ENCODE measurements at places on chromosomes 4 and X.

- DNase-seq: no peak
Observed at GRCh38 chr4:161894014-161894413, 269.8 kb downstream of the FSTL5 start.

- no peak for DNase-seq
Observed at GRCh38 chrX:16876696-16877095, 6.5 kb upstream of the RBBP7 start.

- no peak for DNase-seq
Observed at GRCh38 chr4:73705056-73705432, 35.3 kb upstream of the CXCL8 start.

DNA sequence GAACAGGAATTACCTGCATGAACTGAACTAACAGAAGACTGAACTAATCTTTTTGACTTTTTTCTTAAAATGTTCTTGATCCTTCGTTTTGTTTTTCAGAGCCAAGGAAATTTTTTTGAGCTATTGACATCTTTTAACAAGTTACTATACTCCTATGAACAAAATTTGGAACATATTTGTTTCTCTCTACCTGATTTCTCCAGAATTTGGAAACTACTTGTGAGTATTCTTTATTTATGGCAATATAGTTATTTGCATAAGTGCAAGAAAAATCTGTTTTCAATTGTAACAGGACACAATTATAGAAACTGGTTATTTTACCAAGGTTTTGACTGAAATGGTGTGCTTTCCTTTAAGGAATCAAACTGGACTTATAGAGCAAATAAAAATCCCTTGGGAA, 89.5 kb upstream of the HPGD start:
- DNase-seq: no peak

DNA sequence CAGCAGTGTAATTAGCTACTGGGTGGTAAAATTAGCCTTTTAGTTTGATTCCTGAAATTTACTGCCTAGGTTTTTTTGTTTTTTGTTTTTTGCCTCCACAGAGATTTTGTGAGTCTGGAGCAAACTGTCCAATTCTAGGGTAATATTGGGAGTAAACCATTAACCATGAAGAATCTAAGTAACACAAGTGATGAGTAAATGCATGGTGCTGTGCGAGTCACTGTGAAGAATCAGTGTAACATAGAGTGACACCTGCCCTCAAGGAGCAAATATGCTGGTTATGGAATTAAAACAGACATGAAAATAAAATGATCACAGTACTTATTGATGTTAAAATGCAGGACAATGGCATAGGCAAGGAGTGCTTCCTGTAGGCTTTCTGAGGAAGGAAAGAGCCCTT, 60.1 kb downstream of the LRP2BP start:
- DNase-seq: no peak

GRCh38 chr4:6137027-6137746, 63.2 kb downstream of the JAKMIP1 start:
- no peak for DNase-seq

DNA sequence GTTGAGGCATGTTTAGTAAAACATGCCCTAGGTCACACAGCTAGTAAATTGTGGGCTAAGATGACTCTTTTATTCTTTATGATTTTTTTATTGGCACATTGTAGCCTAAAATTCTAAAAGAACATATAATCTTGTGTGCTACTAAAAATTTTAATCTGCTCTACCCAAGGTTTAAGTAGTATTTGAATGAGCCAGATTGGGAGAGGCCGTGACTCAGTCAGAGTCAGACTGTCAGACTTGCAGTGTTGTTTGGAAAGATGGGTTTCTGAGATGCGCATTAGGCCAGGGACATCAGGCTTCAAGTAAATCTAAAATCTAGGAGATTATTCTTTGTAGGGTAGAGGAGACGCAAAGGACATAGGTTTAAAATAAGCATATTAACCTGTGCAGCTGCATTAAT, 30.7 kb upstream of the TMPRSS11E start:
- DNase-seq: no peak

GRCh38 chr4:147044241-147044640, 98.6 kb upstream of the TTC29 start:
- DNase-seq: no peak

DNA sequence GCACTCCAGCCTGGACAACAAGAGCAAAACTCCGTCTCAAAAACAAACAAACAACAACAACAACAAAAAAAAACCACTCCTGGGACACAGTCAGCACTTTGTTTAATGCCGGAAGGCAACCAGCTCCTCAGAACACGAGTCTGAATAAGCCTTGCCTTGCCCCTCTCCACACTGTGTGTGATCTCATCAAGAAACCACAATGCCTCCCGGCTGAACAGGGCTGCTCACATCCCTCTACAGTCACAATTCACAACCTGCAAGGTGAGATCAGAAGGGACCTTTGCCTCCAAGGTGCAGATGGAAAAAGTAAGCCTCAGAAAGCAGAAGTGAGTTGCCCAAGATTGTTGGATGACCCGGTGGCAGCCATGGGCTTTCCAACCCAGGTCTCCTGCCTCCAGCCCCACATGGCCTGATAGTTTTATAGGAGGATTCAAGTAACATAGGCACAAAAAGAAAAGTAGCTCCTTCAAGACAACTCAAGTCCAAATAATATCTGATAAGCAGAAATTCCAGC, 80.8 kb downstream of the JAKMIP1 start:
- DNase-seq: no peak

DNA sequence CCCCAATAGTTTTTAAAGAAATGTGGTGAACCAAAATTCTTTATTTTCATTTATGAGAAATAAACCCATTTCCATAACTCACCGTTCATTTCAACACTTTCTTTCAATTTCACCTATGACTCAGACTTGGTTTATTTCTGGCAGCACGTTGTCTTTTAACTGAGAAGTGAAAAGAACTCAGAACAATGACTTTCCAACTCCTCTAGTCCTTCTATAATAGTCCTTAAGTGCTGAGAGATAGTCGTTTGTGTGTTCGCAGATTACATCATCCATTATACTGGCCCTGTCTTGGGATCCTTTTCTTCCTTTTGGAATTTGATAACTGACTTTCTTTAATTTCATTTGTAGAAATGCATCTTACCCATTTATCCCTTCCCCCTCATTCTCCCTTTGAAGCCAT, 113.6 kb downstream of the GLUD2 start:
- no peak for DNase-seq

DNA sequence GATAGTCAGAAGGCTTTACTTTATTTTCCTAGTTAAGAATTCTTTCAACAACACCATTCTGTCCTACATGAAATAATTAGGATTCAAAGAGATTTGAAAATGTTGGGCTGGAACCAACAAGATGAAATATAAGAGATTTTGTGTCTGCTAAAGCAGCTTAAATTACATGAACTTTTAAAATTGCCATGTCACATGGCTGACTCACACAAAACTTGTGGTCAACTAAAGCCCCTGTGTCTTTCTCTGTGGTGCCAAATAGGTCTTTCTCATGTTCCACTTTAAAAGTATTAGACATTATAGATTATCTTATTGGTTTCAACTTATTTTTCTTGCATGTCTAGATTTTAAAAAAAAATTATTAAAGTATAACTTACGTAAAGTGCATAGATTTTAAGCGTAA, 60.8 kb upstream of the FHL1 start:
- DNase-seq: no peak

DNA sequence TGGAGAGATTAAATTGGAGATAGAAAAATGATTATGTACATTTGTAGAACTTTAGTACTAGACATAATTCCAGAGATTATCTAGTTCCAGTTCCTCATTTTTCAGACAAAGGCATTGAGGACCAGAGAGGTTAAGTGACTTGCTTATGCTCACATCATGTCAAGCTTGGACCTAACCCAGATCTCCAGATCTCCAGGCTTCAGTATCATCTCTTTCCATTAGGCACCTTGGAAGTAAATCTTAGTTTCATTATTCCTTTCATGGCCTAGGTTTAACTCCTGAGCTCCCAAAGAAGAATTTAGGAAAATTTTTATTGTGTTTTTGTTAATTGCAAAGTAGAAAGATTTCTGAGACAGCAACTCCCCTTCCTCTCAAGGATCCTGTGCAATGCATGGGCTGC, 148.8 kb downstream of the GATB start:
- DNase-seq: no peak

DNA sequence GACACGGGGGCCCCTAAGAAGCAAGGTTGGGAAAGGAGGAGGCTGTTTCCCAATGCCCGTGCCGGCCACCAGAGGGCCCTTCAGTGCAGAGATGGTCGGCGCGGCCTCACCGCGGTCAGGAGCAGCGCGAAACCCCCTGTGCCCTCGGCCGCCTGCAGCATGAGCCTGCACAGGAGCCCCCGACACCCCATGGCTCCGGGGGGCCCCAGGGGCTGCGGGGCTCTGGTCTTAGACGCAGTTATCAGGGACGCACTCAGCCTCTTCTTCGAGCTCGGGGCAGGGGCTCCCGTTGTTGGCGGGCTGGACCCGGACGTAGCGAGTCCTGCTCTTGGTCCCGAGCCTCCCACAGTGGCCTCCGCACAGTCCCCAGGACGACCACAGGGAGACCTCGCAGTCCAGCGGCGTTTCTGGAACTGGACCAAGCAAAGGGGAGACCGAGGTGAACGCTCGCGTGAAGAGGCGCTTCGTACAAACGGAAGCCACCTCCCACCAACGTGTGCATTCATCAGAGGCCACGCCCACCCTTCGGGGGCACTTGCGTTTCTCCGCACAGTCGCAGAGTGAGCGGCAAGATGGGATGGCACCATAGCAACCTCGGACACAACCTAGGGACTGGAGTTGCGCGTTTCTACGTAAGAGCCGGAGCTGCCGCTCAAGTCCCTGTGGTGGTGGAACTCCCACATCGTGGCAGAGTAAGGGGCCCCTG, 5.0 kb downstream of the SPON2 start:
- peak; percentile 13 for DNase-seq

DNA sequence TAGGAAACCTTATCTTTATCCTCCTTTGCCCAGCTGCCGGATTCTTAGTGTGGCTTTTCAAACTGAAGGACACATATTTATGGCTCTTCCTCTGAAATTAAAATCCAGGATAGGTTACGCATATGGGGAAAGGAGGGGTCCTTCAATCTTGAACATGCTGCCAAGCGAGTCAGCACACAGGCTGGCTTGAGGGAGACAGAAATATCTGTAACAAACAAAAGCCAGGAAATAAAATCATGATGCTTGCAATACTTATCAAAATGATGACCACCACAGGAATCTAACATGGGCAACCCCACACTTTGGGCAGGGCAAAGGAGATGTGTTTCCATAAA, 196.4 kb upstream of the LDB2 start:
- no peak for DNase-seq

- no peak for DNase-seq
Observed at GRCh38 chrX:67607466-67607865, 63.6 kb downstream of the AR start.

- peak; percentile 10 for DNase-seq
Observed at GRCh38 chr4:112327965-112328733, 31.0 kb downstream of the ALPK1 start.

GRCh38 chr4:147407261-147408045, 73.4 kb upstream of the EDNRA start:
- DNase-seq: no peak

- no peak for DNase-seq
Observed at GRCh38 chr4:48436318-48436717, 46.8 kb upstream of the SLC10A4 start.

- DNase-seq: no peak
Observed at GRCh38 chr4:126890383-126890782, 742.4 kb upstream of the INTU start.

GRCh38 chr4:15413623-15414019, 14.2 kb upstream of the C1QTNF7 start:
- no peak for DNase-seq

DNA sequence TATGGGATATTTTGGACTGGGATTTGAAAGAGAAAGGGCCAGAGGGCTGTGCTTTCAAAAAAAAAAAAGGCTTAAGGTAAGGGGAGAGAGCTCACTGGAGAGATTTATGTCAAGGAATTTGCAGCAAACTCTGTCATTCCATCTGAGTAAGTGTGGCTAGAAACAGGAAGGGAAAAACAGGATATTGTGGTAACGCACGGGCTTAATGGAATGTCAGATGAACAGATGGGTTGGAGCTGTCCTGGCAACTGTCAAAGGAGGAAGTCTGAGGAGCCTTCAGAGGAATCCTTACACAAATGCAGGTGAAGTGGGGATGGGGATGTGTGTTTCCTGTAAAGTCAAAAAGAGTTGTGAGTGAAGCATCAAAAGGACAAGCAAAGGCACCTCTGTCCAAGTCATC, 15.1 kb upstream of the NKX3-2 start:
- no peak for DNase-seq

DNA sequence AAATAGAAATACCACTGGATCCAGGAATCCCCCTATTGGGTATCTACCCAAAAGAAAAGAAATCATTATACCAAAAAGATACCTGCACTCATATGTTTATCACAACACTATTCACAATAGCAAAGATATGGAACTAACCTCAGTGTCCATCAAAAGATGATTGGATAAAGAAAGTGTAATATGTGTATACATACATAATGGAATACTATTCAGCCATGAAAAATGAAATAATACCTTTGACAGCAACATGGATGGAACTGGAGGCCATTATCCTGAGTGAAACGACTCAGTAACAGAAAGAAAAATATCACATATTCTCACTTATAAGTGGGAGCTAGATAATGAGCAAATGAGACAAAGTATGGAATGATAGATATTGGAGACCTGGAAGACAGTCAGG, 74.2 kb upstream of the TLR3 start:
- no peak for DNase-seq

- DNase-seq: no peak
Observed at GRCh38 chr4:81676537-81676936, 204.8 kb upstream of the RASGEF1B start.

- no peak for DNase-seq
Observed at GRCh38 chrX:11050013-11050412, 61.1 kb upstream of the HCCS start.

DNA sequence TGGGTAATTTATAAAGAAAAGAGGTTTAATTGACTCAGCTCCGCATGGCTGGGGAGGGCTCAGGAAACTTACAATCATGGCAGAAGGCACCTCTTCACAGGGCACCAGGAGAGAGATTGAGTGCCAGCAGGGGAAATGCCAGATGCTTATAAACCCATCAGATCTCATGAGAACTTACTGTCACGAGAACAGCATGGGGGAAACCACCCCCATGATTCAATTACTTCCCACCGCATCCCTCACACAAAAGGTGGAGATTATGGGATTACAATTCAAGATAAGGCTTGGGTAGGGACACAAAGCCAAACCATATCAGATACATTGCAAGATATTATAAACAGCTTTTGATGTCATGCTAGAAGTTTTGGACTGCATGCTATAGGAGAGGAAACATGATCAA, 204.3 kb downstream of the VEGFC start:
- DNase-seq: no peak

DNA sequence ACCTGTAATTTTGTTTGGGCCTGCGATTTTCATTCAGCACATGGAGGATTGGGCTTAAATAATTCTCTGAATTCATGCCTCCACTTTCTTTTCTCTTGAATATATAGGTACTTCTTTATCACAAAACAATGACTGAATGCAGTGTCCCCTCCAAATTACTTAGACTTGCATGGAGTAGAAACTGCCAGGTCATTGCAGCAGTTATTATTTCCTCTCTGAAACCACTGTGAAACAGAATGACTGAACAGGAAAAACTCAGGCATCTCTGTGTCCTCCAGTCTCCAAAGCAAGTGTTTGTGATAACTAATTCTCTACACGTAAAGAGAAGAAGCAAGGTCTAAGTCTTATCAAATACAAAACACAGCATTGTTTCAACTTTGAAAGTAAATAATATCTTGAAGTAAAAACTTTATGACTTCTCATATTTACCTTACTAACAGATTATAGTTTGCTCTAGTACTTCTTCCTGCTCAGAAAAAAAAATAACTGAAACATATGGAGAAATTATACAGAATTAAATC, 144.5 kb upstream of the DIAPH2 start:
- DNase-seq: no peak

GRCh38 chrX:31070057-31070468, 1.8 kb downstream of the FTHL17 start:
- no peak for DNase-seq
